AG10803 (cell line): ENCODE measurements at places on chromosomes 6 and 20.
A peak's percentile ranks its signal among the peaks of the same experiment; 100 is the strongest.

DNA sequence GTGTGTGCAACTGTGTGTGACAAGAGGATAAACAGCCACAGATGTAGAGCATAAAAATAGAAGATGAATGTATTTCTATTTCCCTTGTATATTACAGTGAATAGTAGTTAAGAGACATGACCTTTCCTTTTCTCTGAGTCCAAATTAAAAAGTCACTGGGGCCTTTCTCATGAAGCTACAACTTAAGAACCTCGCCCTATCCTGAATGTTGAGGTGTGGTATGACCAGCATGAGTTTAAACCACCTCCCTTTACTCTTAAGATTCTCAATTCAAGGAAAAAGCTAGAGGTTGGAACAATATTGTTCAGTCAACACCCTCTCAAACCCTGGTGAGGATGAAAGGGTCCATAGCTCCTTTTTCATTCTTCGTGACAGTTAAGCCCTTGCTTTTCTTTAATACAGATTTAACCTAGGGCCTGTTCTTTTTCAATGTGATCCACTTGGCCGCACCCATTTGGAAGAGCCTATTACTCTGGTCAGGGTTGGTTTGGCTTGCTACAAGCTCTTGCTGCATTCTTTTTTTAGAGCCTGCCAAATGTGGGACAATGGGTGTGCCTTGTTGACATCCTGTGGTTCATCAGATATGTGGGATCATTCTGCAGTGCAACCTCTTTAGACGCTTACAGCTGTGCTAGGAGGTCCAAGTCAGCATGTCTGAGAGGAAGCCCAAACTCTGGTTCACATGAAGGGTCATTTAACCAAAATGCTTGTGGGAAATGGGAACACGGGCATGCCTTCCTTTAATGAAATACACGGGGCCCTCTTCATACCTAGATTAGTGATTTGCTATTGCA lies 290.0 kb downstream of the HAO1 start:
- peak; percentile 96 for DNase-seq

DNA sequence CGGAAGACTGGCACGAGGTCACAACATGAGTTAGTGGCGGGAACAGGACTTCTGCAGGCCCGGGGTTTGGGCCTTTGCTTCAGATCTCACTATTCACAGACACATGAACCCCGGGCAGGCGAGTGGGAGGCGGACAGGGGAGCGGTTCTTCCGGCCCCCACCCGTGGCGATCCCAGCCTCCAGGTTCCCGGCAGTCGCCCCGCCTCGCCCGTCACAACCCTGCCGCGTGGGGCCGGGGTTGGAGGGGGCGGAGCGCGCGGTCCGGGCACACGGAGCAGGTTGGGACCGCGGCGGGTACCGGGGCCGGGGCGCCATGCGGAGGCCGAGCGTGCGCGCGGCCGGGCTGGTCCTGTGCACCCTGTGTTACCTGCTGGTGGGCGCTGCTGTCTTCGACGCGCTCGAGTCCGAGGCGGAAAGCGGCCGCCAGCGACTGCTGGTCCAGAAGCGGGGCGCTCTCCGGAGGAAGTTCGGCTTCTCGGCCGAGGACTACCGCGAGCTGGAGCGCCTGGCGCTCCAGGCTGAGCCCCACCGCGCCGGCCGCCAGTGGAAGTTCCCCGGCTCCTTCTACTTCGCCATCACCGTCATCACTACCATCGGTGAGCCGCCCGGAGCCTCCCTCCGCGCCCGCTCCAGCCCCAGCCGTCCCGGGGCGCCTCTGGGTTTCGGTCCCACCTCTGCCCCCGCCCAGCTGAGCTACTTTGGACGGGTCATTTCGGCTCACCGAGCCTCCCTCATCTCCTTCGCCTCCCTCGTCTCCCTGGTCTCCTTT lies at the start of gene KCNK15:
TSS of gene KCNK15 (plus strand) at position 268 of the 769 bp plus-strand sequence. CDS start at position 314, 46 bp downstream.
- DNase-seq: no peak

GRCh38 chr6:30231067-30231466 lies 17.9 kb upstream of the TRIM26 start:
- peak; percentile 25 for DNase-seq

- DNase-seq: peak; percentile 72
These were observed 376.1 kb downstream of the CENPW start for GRCh38 chr6:126716032-126716431.

- DNase-seq: no peak
These were observed 20.1 kb upstream of the UTRN start for GRCh38 chr6:144265061-144265357.

DNA sequence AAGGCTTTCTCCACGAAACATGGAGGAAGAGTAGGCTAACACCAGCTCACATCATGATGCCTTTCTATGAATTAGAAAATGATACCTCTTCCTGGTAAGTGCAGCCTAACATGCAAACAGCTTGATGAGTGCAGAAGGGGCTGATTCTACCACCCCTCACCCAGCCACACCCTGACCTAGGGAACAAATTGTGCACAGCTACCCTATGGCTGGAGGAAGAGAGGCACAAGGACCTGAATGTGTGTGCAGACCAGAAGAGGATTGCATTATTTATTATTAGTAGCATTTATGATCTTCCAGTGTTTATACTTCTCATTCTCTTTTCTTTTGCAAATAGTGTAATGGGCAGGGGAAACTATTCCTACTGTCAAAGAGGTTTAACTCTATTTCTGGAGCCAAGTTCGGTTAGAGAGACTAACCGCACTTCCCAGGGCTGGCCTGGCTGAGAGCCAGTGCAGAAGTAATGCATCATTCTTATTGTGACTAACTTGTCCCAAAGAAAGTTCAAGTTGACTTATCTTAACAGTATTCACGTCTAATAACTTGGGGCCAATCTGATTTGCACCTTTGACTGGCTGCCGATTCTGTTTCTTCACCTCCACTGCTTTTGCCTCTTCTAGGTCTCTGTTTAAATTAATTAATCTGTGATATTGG lies 237.5 kb downstream of the CD83 start:
- peak; percentile 80 for DNase-seq

DNA sequence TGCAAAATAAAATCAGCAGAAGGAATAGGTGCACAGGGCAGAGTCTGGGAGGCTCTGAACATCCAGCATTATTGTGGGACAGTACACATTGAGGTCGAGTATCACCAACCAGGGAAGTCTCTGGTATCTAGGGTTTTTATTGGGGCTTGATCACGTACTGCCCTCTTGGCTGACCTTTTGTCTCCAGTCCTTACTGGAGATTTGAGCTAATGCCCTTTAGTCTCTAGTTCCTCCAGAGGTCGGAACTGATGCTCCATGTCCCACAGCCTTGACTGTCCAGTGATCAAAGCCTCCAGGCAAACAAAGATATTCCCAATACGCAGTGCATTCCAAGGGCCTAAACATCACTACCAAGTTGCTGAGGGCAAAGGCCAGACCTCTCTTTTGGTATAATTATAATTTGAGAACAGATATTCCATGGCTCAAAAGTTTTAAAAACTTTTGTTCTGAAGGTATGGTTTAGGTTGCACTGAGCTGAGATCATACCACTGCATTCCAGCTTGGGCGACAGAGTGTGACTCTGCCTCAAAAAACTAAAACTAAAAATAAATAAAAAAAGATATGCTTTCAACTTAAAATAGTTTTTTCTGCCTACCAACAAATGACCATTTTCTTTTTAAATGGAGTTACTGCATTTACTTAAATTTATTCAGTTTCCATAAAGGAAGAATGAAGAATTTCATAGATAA lies 56.9 kb upstream of the DYNLRB1 start:
- no peak for DNase-seq
